ENCODE measurements at places on chromosomes 11 and 22.

- no peak for DNase-seq
These were observed 15.8 kb upstream of the CTSC start for GRCh38 chr11:88353386-88353785.

- no peak for DNase-seq
These were observed 36.2 kb downstream of the SBF1 start for GRCh38 chr22:50438305-50439275.

- no peak for DNase-seq
These were observed 59.0 kb downstream of the CEP57 start for GRCh38 chr11:95849087-95849825.

DNA sequence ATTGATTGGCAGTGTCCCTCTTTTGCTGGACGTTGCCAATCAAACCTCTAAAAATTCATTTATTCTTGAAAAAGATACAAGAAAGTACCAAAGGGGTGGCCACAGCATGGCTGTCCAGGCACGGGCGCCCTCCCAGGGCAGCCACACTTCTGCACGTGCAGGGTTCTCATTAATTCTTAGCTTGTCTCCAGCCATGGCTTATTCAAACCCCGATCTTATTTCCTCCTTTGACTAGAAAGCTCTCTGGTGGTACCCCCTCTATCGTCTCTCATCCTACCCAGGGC lies 123.9 kb downstream of the CTTN start:
- DNase-seq: no peak

GRCh38 chr22:49331223-49331815 lies 496.4 kb downstream of the BRD1 start:
- no peak for DNase-seq

GRCh38 chr22:49826603-49827270 lies 936 bp downstream of the BRD1 start:
- DNase-seq: no peak

DNA sequence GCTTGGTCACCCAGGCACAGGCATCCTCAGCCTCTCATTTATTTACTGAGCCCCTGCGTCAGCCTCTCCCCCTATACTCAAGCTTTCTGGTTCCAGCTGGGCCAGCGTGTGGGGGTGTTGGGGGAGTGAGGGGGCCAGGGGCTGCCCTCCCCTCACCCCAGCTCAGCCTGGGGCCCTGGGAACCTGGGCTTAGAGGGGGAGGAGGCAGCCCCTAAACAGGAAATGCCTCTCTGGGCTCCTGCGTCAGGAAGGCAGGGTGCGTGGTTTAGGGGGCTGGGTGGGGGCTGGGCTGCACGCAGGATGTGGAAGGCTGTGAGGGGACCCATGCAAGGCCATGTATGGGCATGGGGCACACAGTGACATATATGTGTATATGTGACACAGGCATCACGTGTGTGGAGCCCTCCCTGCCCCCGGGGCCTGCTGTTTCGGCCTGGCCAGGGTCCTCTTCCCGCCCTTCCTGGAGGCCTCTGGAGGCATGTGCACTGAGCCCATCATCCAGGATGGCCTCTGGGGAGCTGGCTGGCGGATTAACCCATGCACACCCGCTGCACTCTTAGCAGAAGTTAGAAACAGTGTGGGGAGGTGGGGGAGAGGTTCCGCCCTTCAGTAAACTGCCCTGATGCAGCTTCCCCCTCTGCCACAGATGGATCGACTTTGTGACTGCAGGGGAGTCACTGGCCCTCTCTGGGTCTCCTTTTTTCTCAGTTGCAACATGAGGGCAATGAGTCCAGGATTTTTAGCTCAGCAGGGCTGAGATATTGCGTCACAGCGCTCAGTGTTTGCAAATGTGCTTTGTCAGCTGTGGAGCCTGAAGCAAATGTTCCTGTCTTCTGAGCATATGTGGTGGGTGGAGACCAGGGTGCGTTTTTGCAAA lies 1.1 kb upstream of the CD248 start:
- no peak for DNase-seq

- no peak for DNase-seq
These were observed 1116.4 kb downstream of the JRKL start for GRCh38 chr11:97506076-97506759.

GRCh38 chr11:92845805-92846204 lies 123.6 kb upstream of the MTNR1B start:
- no peak for DNase-seq

Measured in NCI-H1048 (cell line).